ENCODE measurements at places on chromosomes 12 and 14.

GRCh38 chr14:95901054-95901453 lies 24.4 kb downstream of the TUNAR start:
- DNase-seq = no peak

DNA sequence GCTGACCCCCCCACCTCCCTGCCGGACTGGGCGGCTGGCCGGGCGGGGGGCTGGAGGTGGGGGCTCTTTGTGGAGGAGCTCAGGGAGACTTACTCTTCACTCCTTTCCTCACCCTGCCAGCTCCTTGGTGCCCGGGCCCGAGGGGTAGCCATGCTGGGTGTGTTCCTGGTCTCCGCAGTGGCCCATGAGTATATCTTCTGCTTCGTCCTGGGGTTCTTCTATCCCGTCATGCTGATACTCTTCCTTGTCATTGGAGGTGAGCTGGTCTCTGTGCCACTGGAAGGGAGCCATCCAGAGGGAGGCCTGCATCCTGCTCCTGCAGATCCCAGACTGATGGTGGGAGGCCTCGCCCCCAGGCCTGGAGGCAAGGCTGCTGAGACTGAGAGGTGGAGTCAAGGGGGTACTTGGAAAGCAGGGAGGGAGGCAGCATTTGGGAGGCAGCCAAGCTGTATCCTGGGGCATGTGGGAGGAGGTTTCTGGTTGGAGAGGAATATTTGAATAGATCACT lies 19.7 kb downstream of the SOAT2 start:
- DNase-seq = no peak

- no peak for DNase-seq
These were observed 137.4 kb downstream of the ZNF664 start for GRCh38 chr12:124110372-124110883.

- DNase-seq = no peak
These were observed 11.1 kb downstream of the BEST3 start for GRCh38 chr12:69688021-69688420.

GRCh38 chr14:104552738-104553125 lies 26.8 kb upstream of the C14orf180 start:
- DNase-seq = no peak

- DNase-seq = no peak
These were observed 7.9 kb upstream of the OAS3 start for GRCh38 chr12:112930350-112930749.

- DNase-seq = no peak
These were observed 34.7 kb downstream of the CDC42BPB start for GRCh38 chr14:103022685-103023044.

GRCh38 chr14:20487396-20487725 lies 18.0 kb upstream of the RNASE10 start:
- DNase-seq = no peak

Data from activated CD4-positive, alpha-beta T cell treated with anti-CD3 and anti-CD28 coated beads for 48 hours (primary cell).